T-helper 17 cell (primary cell): ENCODE measurements at places on chromosomes 3 and 15. TPM values are rescaled to one million over a fixed set of nuclear protein-coding genes. Genes with fewer than 3 reads are reported as not detected.
A peak's percentile ranks its signal among the peaks of the same experiment; 100 is the strongest.

DNA sequence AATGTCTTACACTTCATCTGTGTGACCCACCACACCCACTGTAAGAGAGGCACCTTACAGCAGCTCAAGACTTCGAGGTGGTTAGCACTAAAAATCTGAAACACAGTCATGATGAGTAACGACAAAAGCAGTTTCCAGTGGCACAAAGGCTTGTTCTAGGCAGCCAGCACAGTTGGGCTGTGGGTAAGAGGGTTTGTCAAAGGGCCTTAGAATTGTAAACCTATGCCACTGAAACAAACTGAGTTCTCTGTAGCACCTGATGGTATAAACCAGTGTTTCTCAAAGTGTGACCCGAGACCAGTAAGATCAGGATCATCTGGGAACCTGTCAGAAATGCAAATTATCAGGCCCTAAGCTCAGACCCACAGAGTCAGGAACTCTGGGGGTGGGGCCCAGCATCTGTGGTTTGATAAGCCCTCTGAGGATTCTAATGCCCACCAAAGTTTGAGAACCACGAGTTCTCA is 36.5 kb downstream of the DAPK2 start:
- no peak for DNase-seq

DNA sequence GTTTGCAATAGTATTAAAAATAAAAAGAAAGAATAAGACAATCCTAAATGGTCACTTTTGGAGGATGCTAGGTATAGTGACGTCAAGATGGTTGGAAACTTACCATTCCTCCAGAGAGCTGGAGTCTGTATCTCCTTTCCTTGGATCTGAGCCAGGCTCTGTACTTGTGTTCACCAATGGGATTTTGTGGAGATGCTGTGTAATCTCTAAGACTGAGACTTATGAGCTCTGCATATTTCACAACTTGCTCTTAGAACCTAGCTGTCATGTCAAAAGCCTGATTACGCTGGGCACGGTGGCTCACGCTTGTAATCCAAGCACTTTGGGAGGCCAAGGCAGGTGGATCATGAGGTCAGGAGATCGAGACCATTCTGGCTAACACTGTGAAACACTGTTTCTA is 126.8 kb upstream of the CLSTN2 start:
- DNase-seq = no peak

DNA sequence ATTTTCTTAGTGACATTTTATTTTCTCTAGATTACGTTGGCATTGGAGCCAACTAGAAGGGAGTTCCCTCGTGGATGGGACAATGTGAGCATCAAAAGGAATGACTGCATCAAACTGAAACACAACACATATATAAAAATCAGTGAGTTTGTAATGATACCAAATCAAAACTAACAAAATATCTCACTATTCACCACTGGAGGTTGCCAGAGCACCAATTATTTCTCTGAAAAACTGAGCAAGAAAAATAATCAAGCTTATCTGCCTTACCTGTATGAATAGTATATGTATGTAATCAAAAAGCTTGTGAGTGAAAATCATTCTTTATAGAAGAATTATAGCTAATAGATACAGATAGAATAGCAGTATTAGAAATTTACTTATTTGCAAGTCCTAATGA is 46.8 kb upstream of the OTOL1 start:
- no peak for DNase-seq

DNA sequence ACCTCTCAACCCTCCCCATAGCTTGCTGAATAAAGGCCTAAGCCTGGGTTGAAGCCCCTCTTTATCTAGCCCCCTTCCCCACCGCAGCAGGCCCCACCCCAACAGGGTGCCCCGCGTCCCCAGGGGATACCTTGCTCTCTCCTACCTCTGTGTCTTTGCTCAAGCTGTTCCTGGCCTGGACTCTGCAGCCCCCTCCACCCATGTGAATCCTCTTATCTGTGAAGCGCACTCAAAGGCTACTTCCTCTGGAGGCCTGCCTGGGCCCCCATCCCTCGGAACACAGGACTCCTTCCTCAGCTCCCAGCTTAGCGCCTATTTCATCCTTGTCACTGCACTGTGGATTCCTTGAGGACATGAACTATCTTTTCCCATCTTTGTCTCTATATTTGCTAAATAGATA is 61.4 kb upstream of the HERC1 start:
- no peak for DNase-seq

- no peak for DNase-seq
Measured at GRCh38 chr3:27885641-27886040, 163.5 kb upstream of the EOMES start.

DNA sequence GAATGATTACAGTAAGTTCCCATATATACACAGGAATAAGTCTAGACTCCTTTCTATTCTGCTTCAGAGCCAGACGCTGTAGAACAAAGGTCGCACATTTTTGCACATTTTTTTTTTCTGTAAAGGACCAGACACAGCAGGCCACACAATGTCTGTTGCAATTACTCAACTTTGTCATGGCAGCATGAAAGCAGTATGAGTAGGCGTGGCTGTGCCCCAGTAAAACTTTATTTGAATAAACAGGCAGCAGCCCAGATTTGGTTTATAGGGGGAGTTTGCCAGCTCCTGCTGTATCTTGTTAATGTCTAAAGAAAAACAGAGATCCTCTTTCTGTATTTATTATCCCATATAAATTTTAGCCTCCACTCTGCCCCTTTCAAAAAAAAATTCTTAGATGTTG is 708.3 kb downstream of the FHIT start:
- no peak for DNase-seq

DNA sequence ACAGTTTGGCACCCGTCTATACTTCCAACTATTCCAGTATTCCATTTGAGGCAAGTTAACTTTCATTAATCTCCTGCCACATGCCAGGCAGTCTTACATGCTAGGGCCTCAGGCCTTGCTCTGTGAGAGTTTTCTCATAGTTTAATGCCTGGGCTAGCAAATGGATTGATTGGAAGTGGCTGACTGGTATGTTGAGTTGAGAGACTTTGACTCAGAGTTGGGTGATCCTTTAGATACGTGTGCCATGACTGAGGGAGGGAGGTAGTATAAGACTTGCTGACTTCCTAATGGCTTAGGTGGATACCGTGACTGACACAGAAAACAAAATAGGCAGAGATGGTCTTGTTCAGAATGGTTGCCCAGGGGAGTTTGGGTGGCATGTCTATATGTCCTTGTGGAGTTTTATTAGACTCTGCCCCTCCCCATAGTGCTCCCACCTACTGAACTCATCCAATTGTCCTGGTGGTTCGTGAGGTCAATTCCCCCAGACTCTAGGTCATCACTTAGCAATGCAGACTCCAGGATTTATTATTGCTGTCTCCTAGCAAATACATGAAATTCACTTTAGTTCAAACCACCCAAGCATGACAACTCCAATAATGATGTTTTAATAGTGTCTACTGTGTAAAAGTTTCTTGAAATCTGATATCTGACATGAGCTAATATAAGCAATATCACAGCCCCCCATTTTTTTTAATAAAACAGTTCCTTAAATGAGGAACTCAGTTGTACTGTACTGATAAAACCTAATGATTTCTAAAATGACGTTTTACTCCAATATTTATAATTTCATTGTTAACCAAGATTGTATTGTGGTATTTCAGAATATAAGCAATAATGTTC is 413.9 kb upstream of the MDFIC2 start:
- DNase-seq = no peak

GRCh38 chr15:50777042-50777441 is 11.5 kb upstream of the SPPL2A start:
- DNase-seq = no peak

DNA sequence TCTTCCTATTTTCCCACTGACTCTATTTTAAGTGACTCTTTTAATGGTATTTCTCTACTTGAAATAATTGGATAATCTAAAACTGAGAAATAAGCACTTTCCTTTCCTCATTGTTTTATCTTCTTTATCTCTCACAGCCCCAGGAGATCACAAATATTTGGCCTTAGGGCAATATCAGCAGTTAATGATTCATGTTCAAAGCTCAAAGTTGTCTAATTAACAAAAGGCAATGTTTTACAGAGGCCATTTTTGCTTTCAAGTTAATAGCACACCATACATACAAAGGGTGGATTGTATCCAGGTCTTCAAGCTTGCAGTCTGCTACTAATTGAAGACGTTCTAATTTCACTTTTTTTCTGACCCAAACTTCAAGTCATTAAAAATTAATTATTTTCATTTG is 120.1 kb downstream of the LRRN1 start:
- DNase-seq = no peak

GRCh38 chr15:64845831-64846595 is 4.3 kb downstream of the PLEKHO2 start:
- DNase-seq = no peak

GRCh38 chr3:73298243-73299183 is 237.1 kb downstream of the EBLN2 start:
- DNase-seq = no peak

- no peak for DNase-seq
Measured at GRCh38 chr15:74780523-74781430, 1.1 kb upstream of the CSK start.

DNA sequence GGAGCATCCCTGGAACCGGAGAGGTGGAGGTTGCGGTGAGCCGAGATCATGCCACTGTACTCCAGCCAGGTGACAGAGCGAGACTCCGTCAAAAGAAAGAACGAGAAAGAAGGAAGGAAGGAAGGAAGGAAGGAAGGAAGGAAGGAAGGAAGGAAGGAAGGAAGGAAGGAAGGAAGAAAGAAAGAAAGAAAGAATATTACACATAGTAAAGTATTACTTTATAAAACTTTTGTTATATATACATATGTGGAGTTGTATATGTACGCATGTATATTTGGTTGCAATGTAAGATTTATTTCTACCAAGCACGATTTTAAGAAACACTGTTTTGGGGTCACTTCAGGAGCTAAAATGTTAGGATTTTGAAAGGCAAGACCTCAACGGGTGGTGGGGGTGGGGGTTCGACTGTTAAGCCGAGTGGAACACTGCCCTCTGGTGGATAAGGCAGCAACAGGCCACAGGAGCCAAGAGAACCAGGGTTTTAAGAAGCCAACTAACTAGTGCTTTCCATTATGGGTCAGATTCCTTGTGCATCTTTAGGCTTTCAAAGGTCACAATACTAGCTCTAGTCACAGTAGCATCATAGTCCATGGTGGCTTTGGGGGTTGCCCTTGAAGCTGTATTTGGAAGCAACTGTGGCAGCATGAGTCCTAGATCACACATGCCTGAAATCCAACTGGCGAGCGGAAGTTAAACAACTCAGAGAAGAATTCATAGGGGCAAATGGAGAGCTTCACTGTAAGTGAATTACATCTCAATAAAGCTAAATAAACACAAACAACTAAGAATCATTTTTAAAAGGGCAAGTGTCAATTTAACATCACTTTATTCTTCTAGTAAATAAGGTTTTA is 22.5 kb downstream of the GLB1 start:
- DNase-seq = peak; percentile 45

DNA sequence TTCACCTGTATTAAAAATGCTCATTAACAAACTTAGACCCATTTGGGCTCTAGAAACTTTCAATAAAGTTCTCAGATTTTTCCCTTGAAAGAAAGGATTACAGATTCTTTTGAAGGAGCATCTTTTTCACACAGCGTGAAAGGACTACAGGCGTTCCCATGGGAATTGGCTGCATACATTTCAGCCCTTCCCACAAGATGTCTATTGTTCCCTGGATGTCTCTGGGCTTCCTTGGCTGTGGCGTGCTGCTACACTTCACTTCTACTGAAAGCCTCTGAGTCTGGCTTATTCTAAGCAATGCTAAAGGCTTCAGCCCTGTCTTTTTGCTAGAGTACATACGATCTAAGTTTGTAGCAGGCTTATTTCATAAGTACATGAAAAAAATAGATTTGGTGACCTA is 1.4 kb downstream of the VEPH1 start:
- no peak for DNase-seq

GRCh38 chr3:5840056-5840455 is 652.5 kb downstream of the EDEM1 start:
- DNase-seq = no peak

DNA sequence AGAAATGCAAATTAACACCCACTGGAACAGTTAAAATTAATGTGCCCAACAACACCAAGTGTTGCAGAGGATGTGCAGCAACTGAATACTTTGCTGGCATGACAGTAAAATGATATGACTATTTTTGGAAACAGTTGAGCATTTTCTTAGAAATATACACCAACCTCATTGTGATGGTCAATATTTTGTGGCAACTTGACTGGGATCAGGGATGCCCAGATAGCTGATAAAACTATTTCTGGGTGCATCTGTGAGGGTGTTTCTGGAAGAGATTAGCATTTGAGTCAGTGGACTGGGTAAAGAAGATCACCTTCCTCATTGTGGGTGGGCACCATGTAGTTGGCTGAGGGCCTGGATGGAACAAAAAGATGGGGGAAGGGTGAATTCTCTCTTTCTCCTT is 57.9 kb downstream of the RPLP1 start:
- DNase-seq = no peak

DNA sequence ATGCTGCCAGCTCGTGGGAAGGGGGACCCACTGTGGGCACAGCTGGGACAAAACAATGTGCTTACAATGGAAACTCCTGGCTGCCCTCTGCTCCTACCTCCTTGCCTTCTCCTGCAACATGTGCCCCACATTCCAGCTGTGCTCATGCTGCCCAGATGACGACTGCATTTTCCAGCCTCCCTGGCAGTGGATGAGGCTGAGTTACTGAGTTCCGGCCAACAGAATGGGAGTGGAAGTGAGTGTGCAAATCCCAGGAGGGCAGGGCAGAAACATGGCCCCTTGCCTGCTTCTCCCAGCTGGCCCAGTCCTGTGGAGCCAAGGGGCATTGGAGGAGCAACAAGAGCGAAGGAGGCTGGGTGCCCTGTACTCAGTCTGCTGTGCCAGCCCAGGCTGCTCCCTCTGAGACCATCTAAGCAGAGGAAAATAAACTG is 17.1 kb downstream of the KLF15 start:
- DNase-seq = no peak

GRCh38 chr3:103052236-103052830 is 617.5 kb downstream of the ZPLD1 start:
- DNase-seq = no peak

GRCh38 chr3:39052583-39052982 is 767 bp downstream of the WDR48 start:
- no peak for DNase-seq

DNA sequence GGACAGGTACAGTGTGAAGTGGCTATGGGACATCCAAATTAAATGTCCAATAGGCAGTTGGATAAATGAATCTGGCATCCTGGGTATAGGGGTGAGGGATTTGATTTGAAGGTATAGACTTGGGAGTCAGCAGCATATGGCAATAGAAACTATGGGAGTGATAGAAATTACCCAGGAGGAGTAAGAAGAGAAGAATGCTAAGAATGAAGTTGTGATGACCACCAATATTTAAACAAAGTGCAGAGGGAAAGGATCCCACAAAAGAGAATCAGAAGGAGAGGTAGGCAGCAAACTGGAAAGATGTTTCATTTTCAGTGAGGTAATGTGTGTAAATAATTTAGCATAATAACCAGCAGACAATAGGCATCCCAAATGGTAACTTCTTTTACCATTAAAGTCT is 13.8 kb upstream of the MSL2 start:
- DNase-seq = no peak

The TMCO5A gene
- total RNA-seq = not detected

The TIPIN gene
- total RNA-seq = 4.2 TPM

The ACSBG1 gene
- total RNA-seq = 0.05 TPM

The ZBED2 gene
- 0.12 TPM for total RNA-seq

The ZNF80 gene
- total RNA-seq = 0.65 TPM

The C3orf22 gene
- total RNA-seq = not detected

The KCNH8 gene
- 0.75 TPM for total RNA-seq
